ENCODE measurements at places on chromosomes 2 and 18.

DNA sequence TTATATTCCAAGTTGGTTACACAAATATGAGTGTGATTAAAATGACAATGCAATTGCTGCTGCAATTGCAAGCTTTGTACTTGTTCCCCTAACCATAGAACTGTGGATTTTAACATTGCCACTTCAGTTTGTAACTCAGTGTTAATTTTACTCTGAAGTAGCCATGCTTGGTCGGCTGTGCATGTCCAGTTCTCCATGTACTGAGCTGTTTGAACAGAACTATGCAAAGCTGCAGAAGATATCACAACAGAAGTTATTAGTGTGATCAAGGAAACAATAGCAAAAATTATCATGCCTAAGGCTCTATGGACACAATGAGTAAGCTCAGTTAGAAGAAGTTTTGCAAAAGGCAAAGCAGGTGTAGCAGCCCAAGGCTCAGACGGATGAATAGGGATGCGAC lies 45.3 kb downstream of the CXCR4 start:
- no peak for DNase-seq

DNA sequence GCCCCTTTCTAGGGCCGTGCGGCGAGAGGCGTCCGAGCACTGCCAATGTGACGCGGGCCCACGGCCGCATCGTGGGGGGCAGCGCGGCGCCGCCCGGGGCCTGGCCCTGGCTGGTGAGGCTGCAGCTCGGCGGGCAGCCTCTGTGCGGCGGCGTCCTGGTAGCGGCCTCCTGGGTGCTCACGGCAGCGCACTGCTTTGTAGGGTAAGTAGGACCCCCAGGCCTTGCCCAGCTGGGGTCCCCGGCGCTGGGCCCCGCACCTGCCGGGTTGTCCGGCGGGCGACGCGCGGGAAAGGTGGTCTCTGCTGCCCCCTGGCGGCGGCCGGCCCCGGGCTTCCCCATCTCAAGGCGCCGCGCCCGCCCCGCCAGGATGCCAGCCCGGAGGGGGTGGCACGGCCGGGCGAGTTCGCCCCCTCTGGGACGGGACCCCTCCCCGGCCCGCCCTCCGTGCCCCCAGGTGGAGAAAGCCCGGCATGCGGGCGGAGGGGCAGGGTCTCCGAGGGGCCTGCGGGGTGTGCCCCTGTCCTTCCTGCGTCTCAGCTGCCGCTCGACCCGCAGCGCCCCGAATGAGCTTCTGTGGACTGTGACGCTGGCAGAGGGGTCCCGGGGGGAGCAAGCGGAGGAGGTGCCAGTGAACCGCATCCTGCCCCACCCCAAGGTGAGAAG lies 1.9 kb downstream of the PRSS56 start:
- no peak for DNase-seq

DNA sequence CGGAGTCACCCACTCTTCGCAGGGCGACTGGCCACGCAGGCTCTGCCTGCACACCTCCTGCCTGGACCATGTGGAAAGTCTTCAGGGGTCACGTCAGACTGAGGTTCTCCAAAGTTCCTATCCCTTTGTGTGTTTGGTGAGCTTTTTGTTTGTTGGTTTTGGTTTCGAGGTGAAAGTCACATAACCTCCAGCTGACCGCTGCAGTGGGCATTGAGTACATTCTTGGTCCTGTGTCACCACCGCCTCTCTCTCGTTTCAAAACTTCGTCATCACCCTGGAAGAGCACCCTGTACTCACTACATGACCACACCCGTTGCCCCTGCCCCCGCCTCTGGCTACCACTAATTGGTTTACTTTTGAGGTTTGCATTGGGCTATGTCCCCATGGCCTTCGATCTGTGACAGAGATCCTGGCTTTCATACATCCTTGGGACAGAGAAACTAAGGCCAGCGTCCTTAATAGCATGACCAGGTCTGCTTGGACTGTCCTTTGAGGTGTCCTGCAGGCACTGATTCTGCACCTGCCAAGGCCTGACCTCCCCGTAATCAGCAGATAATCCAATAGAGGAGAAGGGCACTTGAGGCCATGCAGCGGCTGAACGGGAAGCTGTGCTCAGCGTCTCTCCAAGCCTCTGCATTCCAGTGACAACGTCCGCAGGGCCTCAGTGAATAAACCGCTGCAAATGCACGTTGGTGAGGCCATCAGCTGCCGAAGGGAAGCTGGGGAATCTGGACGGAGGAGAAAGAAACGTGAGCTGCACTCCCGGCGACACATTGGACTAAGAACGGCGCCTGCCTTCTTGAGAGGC lies 46.8 kb downstream of the SH3BP4 start:
- DNase-seq, result no peak

GRCh38 chr2:28896906-28897305 lies 2.4 kb downstream of the WDR43 start:
- no peak for DNase-seq

GRCh38 chr2:134773759-134774742 lies 55.3 kb upstream of the TMEM163 start:
- no peak for DNase-seq

GRCh38 chr2:186503827-186504606 lies 18.0 kb downstream of the ZC3H15 start:
- no peak for DNase-seq

DNA sequence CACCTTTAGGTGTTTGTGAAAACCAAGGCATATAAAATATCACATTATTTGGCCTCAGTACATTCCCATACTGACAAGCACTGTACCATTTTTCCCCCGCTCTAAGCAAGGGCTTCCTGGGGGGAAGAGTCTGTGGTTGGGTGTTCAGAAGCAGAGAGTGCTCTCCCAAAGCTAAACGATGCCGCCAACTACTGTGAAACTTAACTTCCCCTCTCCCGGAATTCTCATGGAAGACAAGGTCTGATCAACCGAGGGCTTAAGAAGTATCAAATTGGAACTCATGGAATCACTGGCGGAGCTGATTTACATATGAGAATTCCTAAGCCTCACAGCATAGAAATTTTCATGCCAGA lies 433 bp upstream of the MFF start:
- DNase-seq, result no peak

- no peak for DNase-seq
Observed at GRCh38 chr2:28915939-28916338, 21.5 kb downstream of the WDR43 start.

DNA sequence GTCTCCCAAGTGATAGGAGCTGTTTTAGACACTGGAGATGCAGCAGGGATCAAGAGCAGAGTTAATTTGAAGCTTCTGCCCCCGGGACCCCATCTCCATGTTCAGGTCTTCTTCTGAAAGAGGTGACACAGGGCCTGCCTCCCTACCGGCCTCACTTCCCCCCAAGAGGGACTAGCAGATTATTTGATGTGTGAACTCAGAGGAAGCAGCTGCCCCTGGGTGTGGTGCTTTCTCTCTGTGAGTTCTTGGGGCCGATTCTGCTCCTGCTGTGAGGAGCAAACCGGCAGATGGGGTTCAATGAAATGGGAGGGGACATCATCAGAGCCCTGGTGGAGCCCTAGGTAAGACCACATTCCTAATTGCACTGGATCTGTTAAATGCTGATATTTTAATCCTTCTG lies 193.4 kb downstream of the FBXO15 start:
- DNase-seq, result no peak

GRCh38 chr2:53111406-53111805 lies 656.2 kb upstream of the CHAC2 start:
- DNase-seq, result no peak

GRCh38 chr2:120736202-120736623 lies 545 bp downstream of the GLI2 start:
- no peak for DNase-seq

DNA sequence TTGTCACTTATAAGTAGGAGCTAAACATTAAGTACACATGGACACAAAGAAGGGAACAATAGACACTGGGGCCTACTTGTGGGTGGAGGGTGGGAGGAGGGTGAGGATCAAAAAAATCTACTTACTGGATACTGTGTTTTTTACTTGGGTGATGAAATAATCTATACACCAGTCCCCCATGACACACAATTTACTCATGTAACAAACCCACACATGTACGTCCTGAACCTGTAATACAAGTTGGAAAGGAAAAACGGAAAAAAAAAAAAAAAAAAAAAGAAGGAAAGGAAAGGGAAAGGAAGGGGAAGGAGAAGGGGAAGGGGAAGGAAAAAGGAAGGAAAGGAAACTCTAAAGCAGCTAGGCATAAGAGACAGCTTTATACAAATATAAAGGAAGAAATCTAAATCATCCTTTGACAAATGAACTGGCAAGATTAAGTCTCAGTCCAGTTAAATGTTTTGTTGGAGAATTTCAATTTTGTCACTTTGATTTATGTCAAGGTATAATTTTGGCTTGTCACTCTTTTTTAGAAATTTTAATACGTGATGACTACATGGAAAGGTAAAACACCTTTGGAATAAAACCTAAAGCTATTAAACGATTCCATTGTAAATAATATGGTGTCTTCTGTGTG lies 169.4 kb upstream of the OTX1 start:
- no peak for DNase-seq

Data from AG04449 (cell line).